ENCODE measurements at places on chromosomes 12 and 14.

GRCh38 chr14:82403987-82404386, 870.3 kb upstream of the SEL1L start:
- no peak for DNase-seq

GRCh38 chr12:12521888-12522287, 40.8 kb downstream of the DUSP16 start:
- DNase-seq: no peak

GRCh38 chr12:79843978-79844377, 90.9 kb downstream of the PPP1R12A start:
- no peak for DNase-seq

- DNase-seq: no peak
These were observed 71.3 kb downstream of the PTHLH start for GRCh38 chr12:27900920-27901879.

GRCh38 chr14:68789821-68790643, 2.8 kb downstream of the ZFP36L1 start:
- DNase-seq: peak; percentile 40

- DNase-seq: no peak
These were observed 2.1 kb downstream of the TTC6 start for GRCh38 chr14:37597538-37597913.

- DNase-seq: peak; percentile 47
These were observed 104.3 kb upstream of the MAX start for GRCh38 chr14:65206448-65207096.

DNA sequence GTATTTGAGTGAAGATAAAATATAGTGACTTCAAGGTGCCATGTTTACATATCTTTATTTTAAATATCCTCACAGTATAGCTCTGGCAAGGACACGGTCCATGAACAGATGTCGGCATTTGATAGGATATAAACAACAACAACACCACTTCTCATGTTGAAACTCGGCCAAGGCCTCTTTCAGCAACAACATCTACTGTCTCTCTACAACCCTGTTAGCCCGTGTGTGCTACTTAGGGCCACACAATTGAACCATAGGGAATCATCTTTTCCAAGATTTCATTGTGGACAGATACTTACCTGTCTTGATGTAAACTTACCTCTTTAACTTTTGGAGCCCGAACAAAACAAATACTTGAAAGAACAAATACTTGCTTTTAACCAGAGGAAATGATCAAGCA, 168.7 kb upstream of the SSTR1 start:
- no peak for DNase-seq

- DNase-seq: no peak
These were observed 297.5 kb upstream of the SLC16A7 start for GRCh38 chr12:59298296-59298695.

DNA sequence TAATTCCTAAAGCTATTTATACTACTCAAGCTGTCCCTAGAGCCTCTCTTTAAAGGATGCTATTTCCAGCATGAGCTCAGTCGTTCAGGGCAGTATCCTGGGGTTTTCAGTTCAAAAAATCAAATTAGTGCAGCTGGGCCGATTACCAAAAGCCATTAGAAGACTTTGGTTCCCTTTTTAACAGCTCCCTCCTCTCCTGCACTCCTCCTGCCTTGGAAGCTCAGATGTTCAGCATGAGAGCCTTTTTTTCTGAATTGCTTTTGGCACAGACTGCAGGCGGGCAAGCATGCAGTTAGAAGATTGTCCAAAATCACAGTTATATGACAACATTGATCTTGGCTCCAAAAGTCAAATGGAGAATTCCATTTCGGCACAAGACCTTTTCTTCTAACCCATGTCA, 179.6 kb downstream of the SLC35F4 start:
- DNase-seq: no peak

GRCh38 chr14:32940066-32940651, 1.5 kb downstream of the NPAS3 start:
- DNase-seq: no peak

GRCh38 chr12:51065530-51065929, 17.4 kb downstream of the LETMD1 start:
- no peak for DNase-seq

DNA sequence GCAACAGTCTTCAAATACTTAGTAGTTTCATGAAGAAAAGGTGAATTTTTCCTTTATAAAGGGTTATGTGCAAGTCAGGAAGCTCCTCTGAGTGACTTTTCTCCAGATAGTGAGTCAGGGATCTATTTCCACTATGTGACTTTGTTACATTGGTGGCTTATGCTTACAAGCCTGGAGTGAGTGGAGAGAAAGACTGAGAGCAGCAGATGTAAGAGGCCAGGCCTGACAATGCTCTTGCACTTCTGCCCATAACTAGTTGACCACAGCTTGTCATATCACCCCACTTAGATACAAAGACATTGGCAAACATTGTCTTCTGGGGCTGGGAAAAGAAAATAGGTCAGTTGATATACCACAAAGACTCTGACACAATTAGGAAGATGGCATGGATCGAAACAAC, 236.5 kb downstream of the PDZRN4 start:
- DNase-seq: no peak

- peak; percentile 26 for DNase-seq
These were observed 42.1 kb downstream of the KDM2B start for GRCh38 chr12:121538699-121539061.

- DNase-seq: no peak
These were observed 19.6 kb upstream of the CSRP2 start for GRCh38 chr12:76898442-76898841.

DNA sequence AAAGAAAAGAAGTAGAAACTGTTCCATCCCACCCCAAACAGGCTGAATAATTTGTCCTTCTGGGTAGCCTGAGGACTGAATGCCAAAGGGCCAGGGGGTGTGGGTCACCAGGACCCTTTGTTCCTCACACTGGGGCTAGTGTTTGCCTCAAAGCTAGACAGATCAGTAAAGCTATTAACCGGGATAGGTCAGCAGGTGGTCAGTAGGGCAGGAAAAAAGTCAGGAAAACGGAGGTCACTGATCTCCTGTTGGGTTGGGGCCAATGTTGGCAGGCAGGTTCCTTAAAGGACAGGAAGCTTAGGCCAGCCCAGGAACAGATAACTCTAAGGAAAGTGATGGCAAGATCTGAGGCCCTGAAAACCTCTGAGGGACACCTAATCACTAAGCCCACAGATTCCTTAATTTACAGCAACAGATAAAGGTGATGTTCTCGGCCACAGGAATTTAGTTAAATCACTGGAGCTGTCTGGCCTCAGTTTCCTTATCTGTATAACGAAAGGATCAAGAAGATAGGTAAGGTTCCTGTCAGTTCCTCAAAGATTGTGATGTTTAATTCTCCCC, 22.7 kb upstream of the TMPO start:
- DNase-seq: no peak

Data from stimulated activated CD4-positive, alpha-beta T cell treated with anti-CD3 and anti-CD28 coated beads, Interleukin-2, amount 100 ng/mL, for 24 hours (primary cell).